ENCODE measurements at places on chromosomes 7 and 10.

GRCh38 chr7:41910940-41911600, 208.2 kb upstream of the INHBA start:
- DNase-seq = no peak

DNA sequence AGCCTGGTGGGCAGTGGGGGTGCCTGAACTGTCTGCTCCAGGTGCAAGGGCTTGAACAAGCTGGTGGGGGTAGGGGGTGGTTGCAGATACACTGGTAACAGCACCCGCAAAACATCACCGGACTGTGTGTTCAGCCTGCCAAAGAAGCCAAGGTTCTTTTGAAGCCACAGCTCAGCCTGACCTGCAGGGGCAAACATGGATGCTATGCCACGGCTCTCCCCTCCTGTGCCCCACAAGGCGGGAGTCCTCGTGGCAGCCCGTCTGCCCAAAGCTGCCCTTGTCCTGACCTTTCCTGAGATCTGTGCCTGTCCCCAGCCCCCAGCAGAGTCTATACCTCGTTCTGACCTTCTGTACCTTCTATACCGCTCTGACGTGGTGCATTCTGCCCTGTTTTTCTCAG, 285.7 kb downstream of the GLRX3 start:
- DNase-seq = no peak

DNA sequence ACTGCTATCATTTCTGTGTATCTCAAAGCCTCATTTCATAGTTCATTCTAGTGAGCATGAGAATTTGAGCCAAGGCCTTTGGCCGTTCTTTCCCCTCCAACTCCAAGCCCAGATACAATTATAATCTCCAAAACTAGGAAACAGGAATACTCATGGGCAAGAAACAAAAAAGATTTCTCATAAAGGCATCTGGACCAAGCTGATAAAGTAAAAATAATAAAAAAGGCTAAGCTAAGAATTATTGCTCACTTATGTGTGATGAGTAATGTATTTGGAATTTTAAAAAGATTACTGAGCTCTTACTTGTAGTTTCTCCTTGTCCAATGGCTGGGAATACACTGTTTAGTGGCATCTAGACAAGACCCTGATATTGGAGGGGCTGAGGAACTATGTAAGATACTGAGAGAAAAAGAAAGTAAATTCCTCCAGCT, 196.4 kb upstream of the POM121L12 start:
- DNase-seq = no peak

- DNase-seq = no peak
Measured at GRCh38 chr7:54546986-54547314, 4.8 kb downstream of the VSTM2A start.

DNA sequence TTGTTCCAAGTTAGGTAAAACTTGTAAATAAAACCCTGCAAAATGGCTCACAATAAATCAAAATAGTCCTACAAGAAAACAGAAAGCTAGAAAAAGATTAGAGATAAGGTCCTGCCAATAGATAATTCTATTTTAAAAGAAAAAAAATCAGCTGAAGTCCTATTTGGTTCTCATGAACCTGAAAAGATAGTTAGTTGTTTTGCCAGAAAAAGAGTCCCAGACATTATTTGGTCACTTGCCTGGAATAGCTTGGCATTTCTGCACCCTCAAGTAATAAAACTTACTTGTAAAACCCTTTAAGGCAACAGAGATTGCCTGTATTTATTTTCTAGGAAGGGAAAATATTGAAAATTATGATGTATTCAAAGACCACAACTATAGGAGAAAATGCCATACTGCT, 47.7 kb downstream of the LRRN3 start:
- DNase-seq = no peak

- DNase-seq = no peak
Measured at GRCh38 chr7:90216771-90217170, 5.2 kb downstream of the STEAP2 start.

- DNase-seq = no peak
Measured at GRCh38 chr7:74023092-74023536, 4.9 kb upstream of the ELN start.

DNA sequence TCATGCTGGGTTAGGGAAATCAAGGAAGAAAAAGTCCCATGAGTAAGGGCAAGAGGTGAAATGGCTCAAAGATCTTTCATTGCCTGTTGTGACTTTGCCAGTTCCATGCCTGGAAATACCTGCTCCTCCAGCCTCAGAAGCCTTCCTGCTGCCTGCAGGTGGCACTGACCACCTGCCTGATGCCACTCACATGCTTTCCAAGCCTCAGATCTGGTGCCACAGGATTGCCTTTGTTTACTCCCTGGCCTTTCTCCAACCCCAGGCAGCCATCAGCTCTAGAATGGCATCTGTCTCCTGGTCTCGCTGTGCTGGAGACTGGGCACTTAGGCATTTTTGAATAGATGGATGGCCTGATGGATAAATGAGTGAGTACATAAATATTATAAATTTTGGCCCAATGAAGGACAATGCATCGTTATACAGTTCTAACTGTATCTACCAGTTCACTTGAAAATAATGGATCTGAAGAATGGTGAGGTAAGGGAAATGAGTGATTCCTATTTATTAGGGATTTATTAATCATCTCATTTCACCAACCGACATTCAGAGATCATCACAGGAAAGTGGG, 657.2 kb downstream of the INHBA start:
- DNase-seq = no peak

DNA sequence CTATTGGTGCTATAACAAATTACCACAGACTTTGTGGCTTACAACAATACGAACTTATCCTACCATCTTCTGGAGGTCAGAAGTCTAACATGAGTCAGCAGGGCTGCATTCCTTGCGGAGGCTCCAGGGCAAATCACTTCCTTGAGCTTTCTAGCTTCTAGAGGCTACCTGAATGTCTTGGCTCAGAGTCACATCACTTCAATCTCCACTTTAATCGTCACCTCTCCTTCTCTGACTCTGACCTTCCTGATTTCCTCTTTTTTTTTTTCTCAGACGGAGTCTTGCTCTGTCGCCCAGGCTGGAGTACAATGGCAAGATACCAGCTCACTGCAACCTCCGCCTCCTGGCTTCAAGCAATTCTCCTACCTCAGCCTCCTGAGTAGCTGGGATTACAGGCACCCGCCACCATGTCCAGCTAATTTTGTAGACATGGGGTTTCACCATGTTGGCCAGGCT, 44.6 kb upstream of the ANAPC16 start:
- no peak for DNase-seq

GRCh38 chr10:128664729-128665128, 538.5 kb upstream of the MKI67 start:
- DNase-seq = no peak
